ENCODE measurements at places on chromosomes 11 and 22.

DNA sequence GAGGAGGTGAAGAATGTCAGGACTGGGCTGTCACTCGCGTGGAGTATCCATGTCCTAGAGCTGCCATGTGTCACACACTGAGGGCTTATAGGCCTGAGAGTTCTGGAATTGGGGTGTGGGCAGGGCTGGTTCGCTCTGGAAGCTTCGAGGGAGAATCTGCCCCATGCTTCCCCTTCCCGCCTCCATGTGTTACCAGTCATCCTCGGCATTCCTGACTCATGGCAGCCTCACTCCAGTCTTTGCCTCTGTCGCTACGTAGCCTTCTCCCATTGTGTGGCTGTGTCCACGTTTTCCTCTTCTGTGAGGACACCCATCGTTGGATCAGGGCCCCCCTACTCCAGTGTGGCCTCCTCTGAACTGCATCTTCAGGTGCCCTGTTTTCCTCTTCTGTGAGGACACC lies 301.2 kb downstream of the TBC1D22A start:
- DNase-seq, result no peak

DNA sequence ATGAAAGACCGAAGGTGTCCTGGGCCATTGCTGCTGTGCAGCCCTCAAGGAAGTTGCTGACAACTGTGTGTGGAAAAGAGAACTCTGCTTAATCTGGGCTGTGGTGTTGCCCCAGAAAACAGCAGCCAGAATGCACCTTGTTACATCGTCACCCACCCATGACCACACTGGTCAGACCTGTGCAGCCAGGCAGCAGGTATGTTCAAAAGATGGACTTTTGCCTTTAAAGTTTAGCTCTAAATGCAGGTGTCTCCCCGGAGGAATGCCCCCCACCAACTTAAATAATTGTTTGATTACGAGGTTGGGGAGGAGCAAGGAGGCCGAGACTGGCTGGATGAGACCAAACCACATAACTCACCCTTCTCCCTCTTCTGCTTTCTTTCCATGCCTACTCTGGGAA lies 15.3 kb upstream of the POLA2 start:
- DNase-seq, result no peak

GRCh38 chr11:1519028-1520010 lies 32.7 kb upstream of the MOB2 start:
- DNase-seq, result no peak

GRCh38 chr11:45906096-45906682 lies 882 bp downstream of the FREY1 start:
- no peak for DNase-seq

DNA sequence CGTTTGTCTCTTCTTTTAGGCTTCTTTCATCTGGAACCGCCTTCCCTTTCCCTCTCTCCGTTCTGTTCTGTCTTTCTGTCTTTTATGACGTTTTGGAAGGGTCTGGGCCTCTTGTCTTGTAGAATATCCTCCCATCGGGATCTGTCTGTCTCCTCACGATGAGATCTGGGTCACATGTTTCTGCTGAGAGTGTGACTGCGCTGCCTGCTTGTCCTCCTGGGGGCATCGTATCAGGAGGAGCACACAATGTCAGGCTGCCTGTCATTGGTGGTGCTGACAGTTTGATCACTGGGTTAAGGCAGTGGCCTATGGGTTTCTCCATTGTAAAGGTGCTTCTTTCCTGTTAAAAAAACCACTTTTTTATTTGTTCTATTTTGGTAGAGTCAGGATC lies 60.4 kb upstream of the PARVG start:
- DNase-seq, result no peak

Measured in fibroblast of skin of back (primary cell).